ENCODE measurements at places on chromosomes 4 and X. TPM values are rescaled to one million over a fixed set of nuclear protein-coding genes. Genes with fewer than 3 reads are reported as not detected.

UCP1 gene
- 0.18 TPM for polyA plus RNA-seq

PPP4R3C gene
- not detected for polyA plus RNA-seq

PPP1R2C gene
- not detected for polyA plus RNA-seq

AMTN gene
- not detected for polyA plus RNA-seq

VGLL1 gene
- 10.5 TPM for polyA plus RNA-seq

SULT1B1 gene
- 1.00 TPM for polyA plus RNA-seq

GABRQ gene
- polyA plus RNA-seq: 2.0 TPM

MAOA gene
- polyA plus RNA-seq: 29.4 TPM

ARHGAP36 gene
- 0.13 TPM for polyA plus RNA-seq

ZIC3 gene
- not detected for polyA plus RNA-seq

EDA2R gene
- polyA plus RNA-seq: 0.52 TPM

TRIM75 gene
- polyA plus RNA-seq: not detected

SH2D1A gene
- 0.13 TPM for polyA plus RNA-seq

RASL11B gene
- polyA plus RNA-seq: 49.7 TPM

COL4A6 gene
- polyA plus RNA-seq: 16.0 TPM

RAP1GDS1 gene
- polyA plus RNA-seq: 37.1 TPM

RS1 gene
- polyA plus RNA-seq: 0.16 TPM

SLC9B2 gene
- 9.7 TPM for polyA plus RNA-seq

CSAG1 gene
- not detected for polyA plus RNA-seq

ASB12 gene
- polyA plus RNA-seq: 0.61 TPM

GC gene
- polyA plus RNA-seq: 0.33 TPM

GDI1 gene
- polyA plus RNA-seq: 107 TPM

AGA gene
- polyA plus RNA-seq: 35.0 TPM

HCCS gene
- 31.0 TPM for polyA plus RNA-seq

POU4F2 gene
- not detected for polyA plus RNA-seq

TKTL2 gene
- polyA plus RNA-seq: not detected

LIN54 gene
- 16.4 TPM for polyA plus RNA-seq

UGDH gene
- 98.2 TPM for polyA plus RNA-seq

BEX1 gene
- 72.5 TPM for polyA plus RNA-seq

EDNRA gene
- polyA plus RNA-seq: 97.8 TPM

RGN gene
- polyA plus RNA-seq: 34.1 TPM

CACNA1F gene
- 0.15 TPM for polyA plus RNA-seq

FGF16 gene
- polyA plus RNA-seq: not detected

ELMOD2 gene
- 41.5 TPM for polyA plus RNA-seq

STATH gene
- polyA plus RNA-seq: 0.40 TPM

CXorf66 gene
- not detected for polyA plus RNA-seq

Data from right renal cortex interstitium (tissue), 3 donors.